ENCODE measurements at places on chromosomes 2 and 18.

GRCh38 chr2:182941919-182942318 is 75.5 kb upstream of the FRZB start:
- DNase-seq, result peak; percentile 23

DNA sequence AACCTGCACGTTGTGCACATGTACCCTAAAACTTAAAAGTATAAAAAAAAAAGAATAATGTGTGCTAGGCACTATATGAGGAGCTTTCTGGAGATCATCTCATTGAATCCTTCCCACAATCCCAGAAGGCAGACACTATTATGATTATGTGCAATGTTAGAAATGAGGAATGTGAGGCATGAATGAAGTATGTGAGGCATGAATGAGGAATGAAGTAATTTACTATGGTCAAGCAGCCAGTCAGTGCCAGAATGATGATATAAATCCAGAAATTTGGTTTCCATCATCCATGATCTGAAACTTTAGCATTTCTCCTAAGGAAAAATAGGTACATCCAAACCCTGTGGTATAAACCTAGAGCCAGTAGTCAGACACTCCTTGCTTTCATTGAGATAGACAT is 42.0 kb downstream of the CCDC148 start:
- no peak for DNase-seq

GRCh38 chr2:147867050-147867449 is 22.2 kb downstream of the ACVR2A start:
- no peak for DNase-seq

DNA sequence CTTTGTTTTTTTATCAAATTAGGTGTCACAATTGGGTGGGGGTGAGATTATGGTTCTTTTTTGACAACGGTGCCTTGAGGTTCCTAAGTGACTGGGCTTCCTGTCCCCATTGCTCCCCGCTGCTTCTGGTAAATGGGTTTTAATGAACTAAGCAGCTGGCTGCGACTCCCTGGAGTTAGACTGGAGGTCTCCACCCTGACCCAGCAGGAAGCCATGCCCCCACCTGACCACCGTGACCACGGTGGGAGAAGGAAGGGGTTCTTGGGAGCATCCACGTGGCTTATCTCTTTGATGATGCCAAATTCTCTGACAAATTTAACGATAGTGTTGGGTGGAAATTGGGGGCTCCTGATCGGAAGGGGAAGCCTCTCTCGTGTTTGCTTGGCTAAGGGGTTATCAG is 12.2 kb downstream of the CNDP2 start:
- DNase-seq, result no peak

Measured in NCI-H2171 (cell line).